ENCODE measurements at places on chromosomes 6 and 20.

DNA sequence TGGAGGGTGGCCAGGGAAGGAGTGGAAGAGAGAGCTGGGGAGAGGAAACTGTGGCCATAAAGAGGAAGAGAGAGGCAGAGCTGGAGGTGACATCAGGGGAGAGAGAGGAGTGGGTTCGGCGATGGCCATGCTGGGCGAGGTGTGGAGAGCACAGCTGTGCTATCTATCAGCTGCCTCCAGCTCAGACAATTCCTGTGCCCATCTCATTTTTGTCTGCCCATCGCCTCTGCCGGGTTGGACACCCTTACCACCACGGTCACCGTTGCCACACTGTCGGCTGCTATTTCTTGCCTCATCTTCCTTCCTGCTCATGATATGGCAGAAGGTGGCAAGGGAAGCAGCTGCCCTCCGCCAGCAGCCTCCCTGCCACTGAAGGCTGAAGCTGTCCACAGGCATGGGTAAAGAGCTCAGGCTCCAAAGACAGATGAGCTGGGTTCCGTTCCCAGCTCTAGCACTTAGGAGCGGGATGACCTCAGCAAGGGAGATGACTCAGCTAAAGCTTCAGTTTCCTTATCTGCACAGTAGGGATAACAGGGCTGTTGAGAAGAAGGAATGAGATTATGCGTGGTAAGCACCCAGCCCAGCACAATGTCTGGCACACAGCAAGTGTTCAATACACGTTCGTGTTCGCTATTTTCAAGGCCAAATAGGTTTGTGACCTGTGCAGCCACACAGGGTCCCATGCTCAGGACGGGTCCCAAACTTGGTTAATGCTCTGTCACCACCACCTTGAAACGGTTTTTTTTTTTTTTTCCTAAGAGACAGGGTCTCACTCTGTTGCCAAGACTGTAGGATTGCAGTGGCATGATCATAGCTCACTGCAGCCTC, 21.9 kb upstream of the TAF8 start:
- no peak for DNase-seq

GRCh38 chr6:25085756-25086155, 150.0 kb upstream of the RIPOR2 start:
- DNase-seq = no peak

GRCh38 chr20:32072168-32072750, 20.2 kb downstream of the HCK start:
- DNase-seq = no peak

- no peak for DNase-seq
Observed at GRCh38 chr20:18443886-18444285, 22.9 kb downstream of the DZANK1 start.

GRCh38 chr6:81401970-81402690, 350.4 kb downstream of the TENT5A start:
- no peak for DNase-seq

GRCh38 chr6:167735951-167736288, 90.8 kb upstream of the AFDN start:
- no peak for DNase-seq

DNA sequence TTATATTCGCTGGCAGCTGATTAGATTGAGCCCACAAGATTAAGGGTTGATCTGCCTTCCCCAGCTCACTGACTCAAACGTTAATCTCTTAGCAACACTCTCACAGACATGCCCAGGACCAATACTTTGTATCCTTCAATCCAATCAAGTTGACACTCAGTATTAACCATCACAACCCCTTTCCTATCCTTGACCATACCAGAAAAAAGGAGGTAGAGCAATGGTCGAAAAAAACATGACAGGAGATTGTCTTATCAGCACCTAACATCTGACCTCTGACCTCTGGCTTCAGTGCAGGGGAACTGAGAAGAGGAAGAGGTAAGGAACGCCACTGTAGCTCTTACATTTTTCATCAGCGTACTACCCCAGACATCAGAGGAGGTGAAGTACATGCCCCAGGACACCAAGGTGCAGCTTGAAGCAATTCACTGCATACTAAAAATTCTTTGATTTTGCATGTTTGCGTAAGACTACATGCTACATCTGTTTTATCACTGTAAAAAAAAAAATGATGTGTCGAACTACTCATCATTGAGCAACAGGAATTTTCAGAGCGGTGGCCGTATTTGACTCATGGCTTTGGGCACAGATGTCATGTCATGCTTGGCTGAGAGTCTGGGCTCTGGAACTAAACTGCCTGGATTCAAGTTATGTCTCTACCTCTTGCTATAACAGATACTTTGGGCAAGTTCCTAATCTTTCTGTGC, 188.0 kb upstream of the TAB2 start:
- DNase-seq = no peak

DNA sequence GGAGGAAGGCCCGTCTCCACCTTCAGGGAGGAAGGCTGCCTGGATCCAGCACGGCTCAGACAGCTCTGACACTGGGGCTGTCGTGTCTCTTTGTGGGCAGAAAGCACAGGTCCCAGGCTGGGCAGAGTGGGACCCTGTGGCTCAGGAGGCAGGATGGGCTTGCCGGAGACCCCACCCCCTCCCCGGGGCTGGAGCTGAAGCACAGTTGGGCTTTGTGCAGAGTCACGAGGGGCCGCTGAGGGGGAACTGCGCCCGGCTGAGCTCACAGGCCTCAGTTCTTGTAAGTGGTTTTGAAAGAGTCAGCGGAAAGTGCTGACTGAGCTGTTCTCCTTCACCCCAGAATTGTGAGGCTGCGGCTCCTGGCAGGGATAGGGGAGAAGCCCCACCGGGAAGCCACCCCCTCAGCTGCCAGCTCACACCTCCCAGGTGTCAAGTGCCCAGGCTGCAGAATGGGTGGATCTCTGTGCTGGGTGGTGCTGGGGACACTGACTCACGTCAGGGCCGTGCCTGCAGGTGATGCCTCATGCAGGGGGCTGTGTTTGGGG, 145.5 kb upstream of the RNF24 start:
- DNase-seq = no peak

DNA sequence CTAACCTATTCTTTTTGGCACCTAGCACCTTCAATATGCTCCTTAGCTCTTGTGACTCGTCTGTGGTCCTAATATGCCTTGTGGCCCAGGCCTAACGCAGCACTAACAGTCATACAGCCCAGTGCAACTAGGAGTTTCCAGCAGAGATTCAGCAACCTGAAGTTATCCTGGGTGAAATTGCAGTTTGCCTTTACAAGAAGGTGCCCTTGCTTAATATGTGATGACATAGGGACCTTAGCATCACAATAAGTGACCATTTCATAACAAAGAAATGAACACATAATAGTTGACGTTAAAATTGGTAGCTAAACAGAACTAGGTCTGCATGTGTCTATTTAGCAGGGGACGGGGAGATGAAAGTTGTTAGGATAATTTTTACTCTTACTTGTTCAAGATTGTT, 10.1 kb downstream of the FIG4 start:
- no peak for DNase-seq

GRCh38 chr20:15582146-15582760, 991.0 kb downstream of the KIF16B start:
- no peak for DNase-seq

DNA sequence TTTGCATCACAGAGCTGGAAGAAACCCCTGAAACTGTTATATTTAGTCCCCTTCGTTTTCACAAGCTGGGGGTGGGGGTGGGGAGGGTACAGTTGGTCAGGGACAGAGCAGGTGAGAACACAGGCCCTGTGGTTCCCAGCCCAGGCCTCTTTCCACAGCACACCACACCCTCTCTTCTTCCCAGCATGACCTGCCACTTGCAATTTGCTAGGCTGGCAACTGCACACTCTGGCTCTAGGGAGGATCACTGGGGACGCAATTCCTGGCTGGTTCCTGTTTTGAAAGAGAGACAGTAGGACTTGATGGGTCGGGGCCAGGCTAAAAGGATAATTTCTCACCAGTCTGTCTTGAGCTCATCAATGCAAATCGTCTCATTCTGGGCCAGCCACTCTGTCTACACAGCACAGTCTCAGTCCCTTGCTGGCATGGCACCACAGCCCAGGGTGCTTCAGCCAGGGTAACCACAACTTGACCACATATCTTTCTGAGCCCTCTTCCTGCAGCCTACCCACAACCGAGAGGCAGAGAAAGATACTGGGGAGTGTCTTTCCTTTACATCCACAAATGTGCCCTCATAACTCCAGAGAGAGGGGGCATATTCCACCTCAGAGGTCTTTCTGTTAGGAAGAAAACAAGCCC, 41.7 kb upstream of the EMILIN3 start:
- DNase-seq = no peak

DNA sequence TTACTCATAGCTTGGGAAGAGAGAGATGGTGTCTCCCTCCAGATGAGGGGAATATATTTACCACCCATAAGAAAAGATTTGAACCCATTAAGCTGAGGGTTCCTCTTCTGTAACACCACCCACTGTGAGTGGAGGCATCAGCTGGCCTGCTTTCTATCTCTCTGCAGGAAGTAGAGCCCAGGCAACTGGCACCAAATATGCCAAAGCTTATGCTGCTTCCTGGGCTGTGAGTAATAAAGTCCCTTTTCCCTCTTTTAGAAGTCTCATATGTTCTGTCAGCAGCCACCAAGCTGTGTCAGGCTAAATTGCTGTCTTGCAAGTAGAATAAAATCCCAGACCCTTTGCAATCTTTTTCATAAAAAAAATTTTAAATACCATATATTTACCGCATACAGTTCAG, 241.4 kb downstream of the LAMA2 start:
- DNase-seq = no peak

DNA sequence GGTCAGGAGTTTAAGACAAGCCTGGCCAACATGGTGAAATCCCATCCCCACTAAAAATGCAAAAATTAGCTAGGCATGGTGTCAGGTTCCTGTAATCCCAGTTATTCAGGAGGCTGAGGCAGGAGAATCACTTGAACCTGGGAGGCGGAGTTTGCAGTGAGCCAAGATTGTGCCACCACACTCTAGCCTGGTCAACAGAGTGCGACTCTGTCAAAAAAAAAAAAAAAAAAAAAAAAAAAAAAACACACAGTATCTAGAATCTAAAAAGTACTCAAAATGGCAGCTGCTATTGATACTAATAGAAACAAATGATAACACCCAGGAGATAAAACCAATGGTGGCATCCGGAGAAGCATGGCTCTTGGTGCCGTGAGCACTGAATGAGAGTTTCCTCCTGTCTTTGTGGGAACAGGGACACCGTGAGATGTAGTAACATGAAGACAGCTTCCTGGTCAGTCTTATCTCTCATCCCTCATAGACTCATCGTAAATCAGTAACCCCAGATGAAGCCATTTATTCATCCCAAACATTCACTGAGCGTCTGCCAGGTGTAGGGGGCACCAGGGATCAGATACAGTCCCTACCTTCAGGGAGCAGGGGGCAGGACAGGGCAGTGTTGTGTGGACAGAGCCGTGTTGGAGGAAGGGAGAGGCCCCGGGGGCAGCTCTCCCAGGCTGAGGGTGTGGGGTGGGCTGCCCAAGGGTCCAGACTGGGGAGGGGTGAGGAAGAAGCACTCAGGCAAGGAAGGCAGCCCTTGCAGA, 66.1 kb downstream of the SYNJ2 start:
- DNase-seq = no peak

GRCh38 chr6:106872049-106872448, 102.5 kb downstream of the CD24 start:
- no peak for DNase-seq

DNA sequence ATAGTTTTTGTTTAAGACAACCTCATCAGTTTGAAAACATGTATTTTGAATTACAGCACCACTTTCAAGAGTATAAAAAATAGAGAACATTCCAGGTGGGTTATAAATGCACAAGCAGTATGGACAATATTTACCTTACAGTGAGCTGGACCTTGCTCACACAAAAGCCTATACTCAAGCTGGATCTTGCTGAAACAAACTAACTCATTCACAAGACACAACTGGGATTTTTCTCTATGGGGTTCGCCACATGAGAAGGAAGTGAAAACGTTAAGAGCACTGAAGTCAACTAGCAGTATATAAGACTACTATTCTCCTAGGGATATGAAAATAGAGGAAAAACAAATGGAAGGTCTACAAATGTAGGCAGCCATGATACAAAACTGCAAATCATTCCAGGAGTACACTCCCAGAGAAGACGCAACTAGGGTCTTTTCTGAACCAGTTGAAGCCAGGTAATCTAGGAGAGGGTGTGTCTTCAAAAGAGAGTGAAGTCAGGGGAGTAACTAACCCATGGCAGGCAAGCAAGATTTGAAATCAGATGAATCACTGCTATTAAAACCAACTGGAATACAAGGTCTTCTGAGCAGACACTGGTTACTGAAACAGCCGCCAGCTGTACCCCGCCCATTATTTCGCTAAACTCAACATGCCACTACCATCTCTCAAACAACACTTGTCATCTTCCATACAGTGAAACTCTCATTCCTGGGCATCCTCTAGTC, 26.5 kb downstream of the STAU1 start:
- DNase-seq = no peak

GRCh38 chr6:5626727-5627426, 365.6 kb downstream of the FARS2 start:
- no peak for DNase-seq

DNA sequence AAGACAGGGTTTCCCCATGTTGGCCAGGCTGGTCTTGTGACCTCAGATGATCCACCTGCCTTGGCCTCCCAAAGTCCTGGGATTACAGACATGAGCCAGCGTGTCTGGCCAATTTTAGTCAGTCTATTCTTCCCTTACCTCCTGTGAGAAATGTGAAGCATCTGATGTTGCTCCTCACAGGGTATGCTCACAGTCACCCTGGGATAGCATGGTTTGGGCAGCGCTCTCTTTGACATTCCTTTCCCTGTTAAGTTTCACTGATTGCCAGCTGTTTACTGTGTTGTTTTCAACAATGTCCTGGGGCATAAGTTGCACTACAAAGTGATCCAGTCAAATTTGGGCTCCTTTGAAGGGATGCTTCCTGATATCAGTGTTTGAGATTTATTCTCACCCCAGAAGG, 13.1 kb downstream of the CDC5L start:
- DNase-seq = no peak

DNA sequence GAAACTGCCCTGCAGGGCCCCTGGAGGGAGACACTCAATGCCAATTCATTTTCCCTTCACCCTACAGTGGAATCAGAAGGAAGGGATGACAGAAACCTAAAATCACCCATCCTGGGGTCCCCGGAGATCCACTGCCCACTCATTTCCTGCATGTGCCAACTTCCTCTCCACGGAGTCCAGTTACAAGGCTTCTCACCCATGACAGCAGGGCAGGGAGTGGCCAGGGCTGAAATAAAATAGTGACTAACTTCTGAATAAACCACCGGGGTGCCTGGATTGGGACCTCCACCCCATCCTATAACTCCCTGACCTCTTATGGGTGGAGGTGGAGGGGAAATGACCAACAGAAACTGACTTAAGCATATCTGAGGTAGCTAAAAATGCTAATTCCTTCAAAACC, 362.3 kb downstream of the MAFB start:
- DNase-seq = no peak

DNA sequence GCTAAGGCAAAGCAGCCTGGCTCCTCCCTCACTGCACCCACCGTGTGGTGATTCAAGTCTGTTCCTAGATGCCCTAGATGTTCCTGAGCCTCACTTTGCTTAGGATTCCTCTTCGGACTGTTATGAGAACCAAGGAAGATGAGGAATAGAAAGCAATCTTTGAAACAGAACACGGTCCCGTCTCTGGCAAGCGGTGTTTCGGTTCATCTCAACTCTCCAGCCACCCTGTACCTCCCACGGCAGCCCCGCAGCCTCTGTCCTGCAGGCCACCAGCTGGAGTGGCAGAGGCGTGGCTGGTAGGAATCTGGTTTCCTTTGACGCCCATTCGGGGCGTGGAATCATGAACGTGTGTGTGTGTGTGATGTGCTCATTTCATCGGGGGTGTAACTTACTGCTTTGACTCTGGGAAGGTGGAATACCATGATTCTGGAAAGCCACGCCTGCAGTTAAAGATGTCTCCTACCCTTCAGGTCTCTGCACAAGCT, 21.3 kb downstream of the PDE10A start:
- no peak for DNase-seq

- no peak for DNase-seq
Observed at GRCh38 chr6:111777357-111777756, 95.9 kb downstream of the FYN start.

Measured in stimulated activated CD8-positive, alpha-beta memory T cell treated with anti-CD3 and anti-CD28 coated beads, Interleukin-7, amount 100 ng/mL, for 24 hours (primary cell).